NK-92 treated with Interleukin-12 subunit alpha and Interleukin-12 subunit beta, amount 100 ng/mL, for 24 hours (cell line): ENCODE measurements at places on chromosomes 3 and 15.

DNA sequence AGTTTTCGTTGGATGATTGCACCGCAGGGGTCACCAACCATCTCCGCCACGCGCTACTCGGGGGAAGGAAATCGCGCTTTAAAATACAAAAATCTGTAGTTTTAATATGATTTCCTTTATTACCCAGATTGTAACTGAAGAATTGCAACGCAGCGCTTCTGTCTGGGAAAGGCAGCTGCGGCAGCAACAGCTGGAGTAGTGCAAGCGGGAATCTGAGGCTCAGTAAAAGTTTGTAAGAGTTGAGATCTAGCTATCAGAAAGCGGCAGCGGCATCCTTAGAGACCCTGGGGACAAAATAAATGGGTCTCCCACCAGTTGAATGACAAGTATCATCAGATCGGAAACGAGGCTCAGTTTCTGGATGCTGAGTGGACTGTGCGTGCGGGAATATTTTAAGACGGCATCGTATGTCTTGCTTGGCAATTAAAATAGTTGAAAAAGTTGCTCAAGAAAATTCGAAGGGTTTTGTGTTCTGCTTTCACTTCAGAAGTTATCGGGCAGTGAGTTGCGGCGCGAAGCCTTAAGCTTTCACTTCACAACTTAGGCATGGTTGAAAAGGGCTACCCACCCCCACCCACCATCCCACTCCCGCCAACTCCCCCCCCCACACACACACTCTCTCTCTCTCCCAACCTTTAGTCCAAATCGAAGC is 2.7 kb downstream of the MECOM start:
- no peak for DNase-seq

DNA sequence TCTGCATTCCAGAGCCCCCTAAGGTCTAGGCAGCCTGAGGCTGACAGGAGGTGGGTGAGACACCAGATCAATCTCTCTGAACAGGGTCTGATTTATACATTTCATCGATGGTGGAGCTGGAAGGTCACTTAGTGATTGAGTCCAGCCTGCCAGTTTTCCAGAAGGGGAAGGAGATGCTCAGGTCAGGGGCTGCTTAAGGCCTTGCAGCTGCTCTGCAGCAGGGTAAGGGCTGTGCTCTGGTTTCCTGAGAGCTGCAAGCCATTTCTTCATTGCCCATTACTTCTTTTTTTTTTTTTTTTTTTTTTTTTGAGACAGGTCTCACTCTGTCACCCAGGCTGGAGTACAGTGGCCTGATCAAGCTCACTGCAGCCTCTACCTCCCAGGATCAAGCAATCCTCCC is 10.7 kb downstream of the TADA3 start:
- no peak for DNase-seq

GRCh38 chr15:85154061-85154460 is 172.4 kb downstream of the PDE8A start:
- no peak for DNase-seq

GRCh38 chr3:14452740-14453710 is 50.6 kb downstream of the SLC6A6 start:
- DNase-seq: no peak

- no peak for DNase-seq
Measured at GRCh38 chr3:19065027-19065426, 83.3 kb upstream of the KCNH8 start.

GRCh38 chr3:117355566-117355965 is 646.0 kb downstream of the TUSC7 start:
- no peak for DNase-seq

DNA sequence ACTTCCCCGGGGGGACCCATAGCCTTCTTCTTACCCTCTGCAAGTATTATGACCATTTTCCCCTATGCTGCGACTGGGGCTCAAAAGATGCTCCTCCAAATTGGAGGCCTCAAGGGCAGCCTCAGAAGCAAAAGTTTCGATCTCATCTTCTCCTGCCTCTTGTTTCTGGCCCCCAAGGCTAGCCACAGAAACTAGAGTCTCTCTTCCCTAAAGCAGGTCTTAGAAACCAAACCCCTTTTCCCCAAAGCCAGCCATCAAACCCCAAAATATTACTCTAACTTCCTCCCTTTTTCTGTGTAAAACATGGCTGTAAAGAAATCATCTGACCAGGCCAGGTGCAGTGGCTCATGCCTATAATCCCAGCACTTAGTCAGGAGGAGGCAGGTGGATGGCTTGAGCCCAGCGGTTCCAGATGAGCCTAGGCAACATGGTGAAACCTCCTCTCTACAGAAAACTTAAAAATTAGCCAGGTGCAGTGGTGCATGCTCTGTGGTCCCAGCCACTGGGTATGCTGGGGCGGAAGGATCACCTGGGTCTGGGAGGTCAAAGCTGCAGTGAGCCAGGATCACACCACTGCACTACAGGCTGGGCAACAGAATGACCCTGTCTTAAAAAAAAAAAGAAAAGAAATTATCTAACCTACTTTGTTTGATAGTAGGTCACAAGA is 36.7 kb upstream of the MFGE8 start:
- no peak for DNase-seq

GRCh38 chr15:20346082-20346805 is 195.4 kb downstream of the GOLGA6L6 start:
- no peak for DNase-seq

DNA sequence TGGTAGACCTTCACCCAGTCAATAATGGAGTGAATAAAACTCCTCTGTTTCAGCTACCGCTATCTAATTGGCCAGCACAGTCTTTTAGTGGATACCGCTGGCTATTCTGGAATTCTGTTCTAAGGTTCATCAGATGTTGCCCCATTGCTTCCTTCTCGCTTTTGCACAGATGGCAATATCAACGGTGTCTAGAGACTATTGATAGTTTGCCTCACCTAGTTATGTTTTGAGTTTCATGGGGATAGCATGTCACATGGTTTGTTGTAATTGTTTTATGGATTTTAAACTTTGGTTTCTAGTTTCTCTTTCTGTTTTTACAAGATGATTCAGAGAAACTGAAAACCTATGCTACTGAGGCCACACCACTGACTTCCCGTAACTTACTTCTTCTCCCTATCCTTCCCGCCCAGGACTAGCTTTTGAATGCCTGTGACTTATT is 2.0 kb downstream of the XRN1 start:
- DNase-seq: no peak

- DNase-seq: peak; percentile 10
Measured at GRCh38 chr3:122942937-122943827, 84.4 kb downstream of the SEMA5B start.

DNA sequence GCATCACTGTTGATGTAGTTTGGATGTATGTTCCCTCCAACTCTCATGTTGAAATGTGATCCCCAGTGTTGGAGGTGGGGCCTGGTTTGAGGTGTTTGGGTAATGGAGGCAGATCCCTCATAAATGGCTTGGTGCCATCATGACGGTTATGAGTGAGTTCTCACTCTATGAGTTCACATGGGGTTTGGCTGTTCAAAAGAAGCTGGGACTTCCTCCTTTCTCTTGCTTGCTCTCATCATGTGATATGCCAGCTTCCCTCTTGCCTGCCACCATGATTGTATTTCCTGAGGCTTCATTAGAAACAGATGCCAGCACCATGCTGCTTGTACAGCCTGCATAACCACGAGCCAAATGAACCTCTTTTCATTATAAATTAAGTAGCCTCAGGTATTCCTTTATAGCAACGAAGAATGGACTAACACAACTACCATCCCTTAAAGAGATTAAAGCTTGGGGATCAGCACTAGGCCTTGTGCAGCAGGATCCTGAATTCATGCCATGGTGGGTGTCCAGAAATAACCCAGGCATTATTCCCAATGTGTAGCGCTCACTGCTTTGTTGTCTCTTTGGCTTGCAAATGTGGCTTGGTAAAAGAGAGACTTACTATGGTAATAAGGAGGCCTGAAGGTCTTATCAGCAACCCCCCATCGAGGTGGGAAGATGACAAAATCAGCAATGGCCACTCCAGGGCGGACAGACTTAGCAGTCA is 41.9 kb downstream of the NDUFB4 start:
- DNase-seq: no peak

DNA sequence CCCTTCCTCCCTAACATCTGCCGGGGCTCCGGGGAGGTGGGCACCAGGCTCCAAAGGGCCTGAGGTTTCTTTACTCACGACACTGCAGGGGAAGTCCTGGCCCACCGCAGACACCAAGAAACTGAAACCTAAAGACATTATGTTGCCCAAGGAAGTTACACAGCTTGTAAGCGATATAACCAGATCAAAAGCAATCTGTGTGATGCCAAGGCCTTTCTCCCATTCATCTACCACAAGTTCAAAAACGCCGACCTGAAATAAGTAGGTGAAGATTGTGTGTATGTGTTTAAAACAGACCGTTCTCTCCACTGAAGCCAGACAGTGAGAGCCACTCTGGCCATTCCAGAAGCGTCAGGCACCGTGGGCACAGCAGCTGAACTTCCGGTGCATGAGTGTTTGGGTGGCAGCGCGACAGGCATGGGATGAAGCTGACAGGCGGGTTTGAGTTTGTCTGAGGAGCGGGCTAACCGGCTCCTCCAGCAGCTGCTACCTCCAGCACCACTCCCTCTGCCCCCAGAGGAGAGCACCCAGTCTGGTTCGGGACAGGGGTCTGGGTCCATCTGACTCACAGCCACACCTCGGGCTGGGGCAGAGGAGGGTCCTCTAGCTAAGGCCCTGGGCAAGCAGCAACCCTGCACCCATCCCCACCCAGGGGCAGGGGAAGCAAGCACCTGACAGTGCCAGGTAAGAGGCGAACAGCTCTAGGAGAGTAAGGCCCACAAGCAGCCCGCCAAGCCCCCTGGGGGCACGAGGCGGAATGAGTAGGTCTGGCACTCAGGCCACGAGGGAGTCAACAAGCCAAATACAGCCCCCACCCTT is 1.3 kb downstream of the TNK2 start:
- DNase-seq: peak; percentile 55

- DNase-seq: no peak
Measured at GRCh38 chr3:192422321-192422996, 304.9 kb downstream of the FGF12 start.

GRCh38 chr3:46890132-46890531 is 12.6 kb downstream of the PTH1R start:
- no peak for DNase-seq

DNA sequence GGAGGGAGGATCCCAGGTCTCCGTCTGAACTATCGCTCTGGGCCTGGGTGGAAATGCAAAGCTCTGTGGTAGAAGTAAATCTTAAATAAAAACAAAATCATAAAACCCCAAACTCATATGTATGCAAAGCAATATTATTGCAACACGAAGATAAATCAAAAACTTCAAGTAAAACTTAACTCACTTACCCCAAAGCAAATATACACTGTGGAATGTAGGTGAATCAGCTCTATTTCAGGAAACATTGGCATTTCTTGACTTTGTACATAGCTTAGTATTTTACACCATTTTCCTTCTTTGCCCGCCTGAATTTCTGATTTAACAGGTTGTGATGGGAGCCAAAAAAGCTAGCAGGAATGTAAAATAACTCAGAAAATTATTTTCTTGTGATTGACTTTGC is 126.2 kb downstream of the TPRG1 start:
- no peak for DNase-seq

DNA sequence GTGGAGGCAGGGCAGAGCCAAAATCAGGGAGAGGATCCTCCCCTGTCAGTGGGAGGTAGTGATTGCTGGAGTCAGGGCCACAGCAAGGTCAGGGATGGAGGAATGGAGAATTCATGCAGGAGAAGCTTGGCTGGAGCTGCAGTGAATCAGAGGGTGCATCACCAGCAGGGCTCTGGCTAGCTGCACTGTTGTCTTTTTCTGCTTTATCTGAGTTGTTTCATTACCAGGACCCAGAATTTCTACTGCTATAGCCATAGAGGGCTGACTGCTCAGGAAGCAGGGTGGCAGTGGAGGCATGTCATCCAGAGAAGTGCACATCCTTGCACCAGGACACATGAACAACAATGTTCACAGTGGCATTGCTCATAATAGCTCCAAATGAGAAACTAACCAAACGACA is 113.5 kb upstream of the GALNT15 start:
- DNase-seq: no peak

DNA sequence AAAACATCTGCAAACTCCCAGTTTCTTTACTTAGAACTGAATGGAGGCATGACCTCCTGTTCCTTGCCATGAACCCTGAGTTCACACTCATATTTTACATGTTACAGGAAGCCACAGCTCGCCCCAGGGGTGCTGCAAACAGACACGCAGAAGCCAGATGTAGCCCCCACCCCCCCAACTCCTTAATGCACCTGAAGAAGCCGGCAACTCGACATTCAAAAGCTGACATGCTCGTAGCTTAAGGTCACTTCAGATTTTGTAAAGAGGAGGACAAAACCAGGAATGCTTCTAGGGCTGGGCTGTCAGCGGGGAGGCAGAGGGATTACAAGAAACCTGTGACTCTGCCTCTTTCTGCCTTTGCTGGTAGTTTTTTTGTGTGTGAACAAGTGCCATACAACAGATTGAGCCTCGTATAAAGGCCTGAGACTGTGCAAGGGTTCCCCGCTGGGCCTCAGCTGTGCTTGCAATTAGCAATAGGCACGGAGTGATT is 42.0 kb upstream of the FEZF2 start:
- no peak for DNase-seq

GRCh38 chr15:32739522-32740063 is 21.8 kb downstream of the GREM1 start:
- DNase-seq: no peak

GRCh38 chr3:161576714-161577510 is 80.3 kb downstream of the OTOL1 start:
- no peak for DNase-seq

- DNase-seq: no peak
Measured at GRCh38 chr3:43369404-43370292, 83.3 kb downstream of the SNRK start.

- DNase-seq: no peak
Measured at GRCh38 chr3:123412811-123413604, 35.9 kb downstream of the ADCY5 start.

GRCh38 chr3:179945569-179945968 is 91.2 kb downstream of the PEX5L start:
- no peak for DNase-seq

- DNase-seq: no peak
Measured at GRCh38 chr15:69439623-69440022, 13.0 kb upstream of the RPLP1 start.

DNA sequence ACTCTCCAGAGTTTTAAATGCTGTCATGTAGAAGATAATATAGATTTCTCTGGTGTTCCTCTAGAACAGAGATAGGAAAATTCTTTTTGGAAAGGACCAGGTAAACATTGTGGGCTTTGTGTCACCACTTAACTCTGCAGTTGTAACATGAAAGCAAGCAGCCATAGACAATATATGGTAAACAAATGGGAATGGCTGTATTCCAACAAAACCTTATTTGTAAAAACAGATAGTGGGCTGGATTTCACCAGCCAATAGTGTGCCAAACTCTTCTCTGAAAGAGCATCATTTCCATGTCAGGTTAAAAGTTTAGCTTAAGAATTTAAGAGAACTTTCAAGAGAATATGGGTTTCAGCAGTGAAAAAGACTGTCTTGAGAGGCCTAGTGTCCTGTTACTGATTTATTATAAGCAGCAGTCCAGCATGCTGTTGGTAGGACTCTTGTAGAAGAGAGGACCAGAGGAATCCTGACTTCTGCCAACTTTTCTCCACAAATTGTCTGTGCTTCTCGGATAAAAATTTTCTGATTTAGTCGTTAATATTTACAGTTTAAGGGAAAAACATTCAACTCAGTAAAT is 107.7 kb downstream of the TCF12 start:
- no peak for DNase-seq

- no peak for DNase-seq
Measured at GRCh38 chr3:128133273-128133883, 9.8 kb upstream of the RUVBL1 start.

GRCh38 chr3:124443446-124443845 is 286.8 kb upstream of the UMPS start:
- DNase-seq: no peak

- no peak for DNase-seq
Measured at GRCh38 chr3:126666658-126667528, 12.0 kb upstream of the TXNRD3 start.

- peak; percentile 17 for DNase-seq
Measured at GRCh38 chr3:44960387-44961026, 15.5 kb downstream of the ZDHHC3 start.
